Left colon (tissue), 2 donors: ENCODE measurements at places on chromosomes 6 and 20. TPM values are rescaled to one million over a fixed set of nuclear protein-coding genes. Genes with fewer than 3 reads are reported as not detected.

DNA sequence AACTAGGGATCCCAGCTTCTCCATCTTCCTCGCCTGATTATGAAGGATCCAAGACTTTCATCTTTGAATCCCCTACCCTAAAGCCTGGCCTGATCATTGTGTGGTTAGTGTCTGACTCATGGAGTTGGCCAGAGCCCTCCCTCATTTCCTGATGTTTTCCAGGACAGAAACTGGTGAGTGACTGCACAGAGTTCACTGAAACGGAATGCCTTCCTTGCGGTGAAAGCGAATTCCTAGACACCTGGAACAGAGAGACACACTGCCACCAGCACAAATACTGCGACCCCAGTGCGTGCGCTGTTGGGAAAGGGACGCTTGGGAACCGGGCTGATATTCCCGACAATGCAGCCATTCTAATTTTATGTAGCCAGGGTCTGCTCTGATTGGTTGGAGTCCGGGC lies 4.0 kb downstream of the CD40 start:
- DNase-seq, result no peak

GRCh38 chr6:3336859-3337515 lies 78.2 kb downstream of the PSMG4 start:
- no peak for DNase-seq

- DNase-seq, result no peak
These were observed 37.9 kb upstream of the MRGBP start for GRCh38 chr20:62758226-62758912.

DNA sequence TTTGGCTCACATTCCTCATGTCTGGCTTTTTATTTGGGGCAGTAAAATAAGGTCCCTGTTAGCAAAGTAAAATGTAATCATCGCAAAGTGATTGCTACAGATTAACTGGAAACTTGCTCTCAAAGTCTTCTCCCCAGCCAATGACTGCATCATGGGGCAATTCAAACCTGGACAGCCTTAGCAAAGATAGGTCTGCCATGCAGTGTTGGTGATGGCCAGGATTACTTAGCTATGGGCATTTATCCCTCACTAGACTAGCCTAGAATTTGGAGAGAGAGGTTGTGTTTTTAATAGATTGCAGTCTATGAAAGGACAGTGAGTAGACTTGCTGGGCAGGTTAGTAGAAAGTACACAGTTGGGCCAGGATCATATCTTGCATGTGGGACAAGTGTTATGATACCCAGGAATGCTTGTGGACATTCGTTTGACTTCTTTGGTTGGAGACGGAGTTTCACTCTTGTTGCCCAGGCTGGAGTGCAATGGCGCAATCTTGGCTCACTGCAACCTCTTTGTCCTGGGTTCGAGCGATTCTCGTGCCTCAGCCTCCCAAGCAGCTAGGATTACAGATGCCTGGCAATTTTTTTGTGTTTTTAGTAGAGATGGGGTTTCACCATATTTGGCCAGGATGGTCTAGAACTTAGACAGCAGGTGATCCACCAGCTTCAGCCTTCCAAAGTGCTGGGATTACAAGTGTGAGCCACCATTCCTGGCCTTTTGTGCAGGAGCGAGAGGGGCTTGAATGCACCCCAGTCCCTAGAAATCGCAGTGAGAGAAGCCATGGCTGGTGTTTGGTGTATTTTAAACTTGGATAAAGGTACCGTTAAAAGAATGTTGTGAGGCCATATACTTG lies 3.4 kb downstream of the RPS12 start:
- no peak for DNase-seq

DNA sequence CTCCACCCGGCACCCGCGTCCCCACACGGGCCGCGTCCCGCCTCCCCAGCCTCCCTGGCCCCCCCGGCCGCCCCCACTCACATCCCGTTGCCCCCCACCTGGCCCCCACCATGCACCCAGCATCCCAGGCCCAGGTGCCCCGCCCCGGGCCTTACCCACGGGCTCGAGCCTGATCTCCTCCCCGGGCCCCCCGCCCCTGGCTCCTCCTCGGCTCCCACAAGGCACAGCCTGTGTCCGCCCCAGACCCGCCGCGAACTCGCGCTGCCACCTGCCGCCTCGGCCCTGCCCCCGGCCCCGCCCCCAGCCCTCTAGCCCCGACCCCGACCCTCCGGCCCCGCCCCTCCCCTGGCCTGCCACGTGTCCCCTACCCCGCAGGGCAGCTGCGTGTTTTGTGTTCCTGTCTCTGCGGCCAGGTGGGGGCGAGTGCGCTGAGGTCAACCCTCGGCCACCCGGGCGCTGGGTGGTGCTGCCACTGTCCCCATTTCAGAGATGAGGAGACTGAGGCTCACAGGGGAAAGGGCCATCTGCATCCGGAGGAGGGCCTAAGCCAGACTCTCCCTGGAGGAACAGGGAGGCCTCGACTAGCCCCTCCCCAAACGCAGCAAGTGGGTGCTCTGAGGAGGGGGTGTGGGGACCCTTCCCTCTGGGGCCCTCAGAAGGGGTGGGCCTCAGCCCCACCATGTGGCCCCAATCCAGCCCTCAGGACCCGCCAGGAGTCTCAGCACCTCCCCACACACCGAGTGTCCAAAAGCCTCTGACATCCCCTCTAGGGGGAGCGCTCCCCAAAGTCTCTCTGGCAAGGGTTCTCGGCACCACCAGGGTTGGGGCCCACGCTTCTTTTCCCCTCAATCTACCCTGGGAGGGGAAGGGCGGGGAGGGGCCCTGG lies 99.8 kb downstream of the TAF4 start:
- no peak for DNase-seq

GRCh38 chr20:47272893-47273590 lies 83.5 kb downstream of the ZMYND8 start:
- DNase-seq, result no peak

- DNase-seq, result no peak
These were observed 430.3 kb upstream of the SOX4 start for GRCh38 chr6:21163110-21163837.

DNA sequence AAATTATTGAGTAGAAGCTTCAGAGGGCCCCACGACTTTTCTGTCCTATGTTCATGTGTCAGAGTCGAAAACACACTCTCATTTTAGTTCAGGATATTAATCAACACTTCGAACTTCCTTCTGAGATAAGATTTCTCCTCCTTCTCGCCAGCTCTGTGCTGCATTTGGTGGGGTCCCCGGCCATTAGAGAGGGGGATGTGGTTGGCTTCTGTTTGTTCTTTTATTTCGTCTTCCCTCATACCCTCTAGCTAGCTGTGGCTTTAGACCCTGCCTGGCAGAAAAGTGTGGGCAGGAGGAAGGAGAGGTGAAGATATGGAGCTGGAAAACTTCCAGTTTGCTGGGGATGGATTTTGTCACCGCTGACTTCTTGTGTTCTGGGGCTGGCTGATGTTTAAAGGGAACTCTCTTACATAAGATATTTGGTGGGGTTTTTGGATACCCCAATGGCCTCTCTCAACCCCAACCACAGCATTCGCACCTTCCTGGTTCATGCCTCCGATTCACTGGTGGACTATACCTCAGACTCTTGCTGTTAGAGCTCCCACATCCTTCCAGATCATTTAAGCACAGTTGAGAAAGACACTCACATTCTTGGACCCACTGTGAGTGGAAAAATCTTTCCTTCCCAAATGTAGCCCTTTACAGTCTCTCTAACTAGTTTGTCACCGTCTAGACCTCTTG lies 30.7 kb upstream of the TMX4 start:
- DNase-seq, result no peak

DNA sequence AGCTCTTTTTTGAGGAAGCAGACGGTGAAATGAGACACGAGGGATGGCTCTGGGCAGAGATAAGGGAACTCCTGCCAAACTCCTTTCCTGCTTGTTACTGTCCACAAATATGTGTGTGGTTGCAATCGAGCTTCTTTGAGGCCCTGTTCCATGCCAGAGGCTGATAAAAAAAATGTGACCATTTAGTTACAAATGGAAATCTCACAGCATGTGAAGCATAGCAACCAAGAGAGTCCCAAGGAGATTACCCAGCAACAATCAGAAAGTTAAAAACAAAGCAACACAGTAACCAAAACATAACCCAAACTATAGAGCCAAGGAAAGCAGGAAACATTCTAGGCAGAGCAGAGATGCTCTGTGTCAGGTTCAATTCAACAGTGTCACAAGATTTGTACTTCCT lies 35.4 kb upstream of the HMGN3 start:
- no peak for DNase-seq

- DNase-seq, result no peak
These were observed 739.3 kb downstream of the COL12A1 start for GRCh38 chr6:74466572-74466971.

DNA sequence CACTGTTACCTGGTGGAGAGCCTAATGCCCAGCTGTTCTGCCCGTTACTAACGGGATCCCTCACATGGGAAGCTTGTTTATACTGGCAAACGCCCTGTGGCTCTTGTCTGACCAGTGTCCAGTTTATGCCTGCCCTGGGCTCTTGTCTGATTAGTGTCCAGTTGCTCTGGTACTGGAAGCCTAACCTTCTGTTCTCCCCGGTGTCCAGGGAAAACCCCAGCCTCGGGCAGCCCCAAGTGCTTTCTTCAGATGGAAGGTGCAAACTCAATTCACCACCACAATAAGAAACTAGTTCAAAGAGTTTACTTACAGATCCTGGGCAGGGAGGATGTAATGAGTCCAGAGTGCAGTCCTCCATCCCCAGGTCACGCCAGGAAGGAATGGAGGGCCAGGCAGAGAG lies 148.4 kb downstream of the TBXT start:
- DNase-seq, result no peak

DSP gene
- total RNA-seq, result 213 TPM

ABHD12 gene
- total RNA-seq, result 76.1 TPM

NOTCH4 gene
- total RNA-seq, result 4.3 TPM

ULBP3 gene
- 1.5 TPM for total RNA-seq

NKAPL gene
- 0.21 TPM for total RNA-seq

PDYN gene
- total RNA-seq, result not detected
